Activated CD8-positive, alpha-beta T cell treated with anti-CD3 and anti-CD28 coated beads for 36 hours (primary cell): ENCODE measurements at places on chromosomes 5 and 9. TPM values are rescaled to one million over a fixed set of nuclear protein-coding genes. Genes with fewer than 3 reads are reported as not detected.

DNA sequence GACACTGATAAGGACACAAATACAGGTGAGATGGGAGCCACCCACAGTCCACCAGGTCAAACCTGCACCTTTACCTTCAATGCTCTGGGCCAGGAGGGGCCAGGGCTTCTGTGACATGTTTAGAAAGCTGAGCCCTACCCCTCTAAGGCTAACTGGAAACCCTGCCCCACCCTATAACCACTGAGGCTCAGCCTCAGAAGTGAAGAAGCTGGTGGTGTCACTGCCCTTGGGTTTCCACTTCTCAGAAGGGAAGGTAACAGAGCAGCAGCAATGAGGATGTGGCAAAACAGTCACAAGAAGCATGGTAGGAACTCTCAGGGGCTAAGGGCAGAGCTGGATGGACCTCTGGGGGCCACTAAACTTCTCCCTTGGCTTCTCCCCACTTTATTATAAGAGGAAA, 6.0 kb downstream of the PDGFRB start:
- no peak overlapping the region for H3K4me3 ChIP-seq
- DNase-seq: no peak
- peaks cover 3% of the 10 kb centered on the region for H3K27me3 ChIP-seq
- no peaks in the 10 kb centered on the region for H3K4me1 ChIP-seq
- H3K36me3 ChIP-seq: no peaks in the 10 kb centered on the region
- no peak overlapping the region for H3K27ac ChIP-seq

Gene FCHO2
- total RNA-seq: 0.32 TPM

Gene ARID3C
- 0.32 TPM for total RNA-seq

GRCh38 chr9:98916660-98917059, 27.0 kb upstream of the COL15A1 start:
- no peaks in the 10 kb centered on the region for H3K27me3 ChIP-seq
- DNase-seq: no peak
- H3K36me3 ChIP-seq: no peaks in the 10 kb centered on the region
- no peaks in the 10 kb centered on the region for H3K4me1 ChIP-seq
- H3K4me3 ChIP-seq: no peak overlapping the region

Gene CDKN2B
- total RNA-seq: not detected

DNA sequence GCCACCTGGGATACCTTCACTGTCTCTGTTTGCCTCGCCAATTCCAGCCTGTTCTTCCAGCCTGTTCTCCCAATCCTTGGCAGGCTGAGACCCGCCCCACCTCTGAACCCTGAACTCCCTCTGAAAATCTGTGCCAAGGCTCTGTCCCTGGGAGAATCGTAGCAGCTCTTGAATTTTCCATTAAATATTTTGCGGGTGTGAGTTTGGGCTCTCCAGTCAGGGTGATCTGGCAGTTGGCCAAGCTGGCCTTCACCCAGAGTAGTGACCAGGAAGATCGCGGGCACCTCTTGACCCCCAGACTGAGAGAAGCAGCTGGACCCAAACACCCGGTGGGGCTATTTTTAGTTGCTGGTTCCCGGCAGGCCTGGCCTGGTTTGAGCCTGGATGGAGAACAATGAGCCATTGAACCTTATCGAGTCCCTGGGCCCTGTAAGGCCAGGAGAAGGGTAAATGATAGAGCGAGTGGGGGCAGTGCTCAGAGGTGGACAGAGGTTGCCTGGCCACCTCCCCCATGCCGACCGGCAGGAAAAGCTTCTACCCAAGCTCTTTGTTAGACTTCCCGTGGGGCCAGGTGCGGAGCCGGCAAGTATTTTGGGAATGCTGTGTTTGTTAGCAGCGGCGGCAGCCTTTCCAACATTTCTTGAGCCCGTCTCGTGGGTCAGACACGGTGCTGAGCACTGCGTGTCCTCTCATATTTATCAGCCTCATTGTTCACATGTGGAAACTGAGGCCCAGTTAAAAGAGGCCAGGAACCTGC, 146.2 kb downstream of the RGS3 start:
- DNase-seq: no peak
- H3K4me3 ChIP-seq: no peak overlapping the region
- no peak overlapping the region for H3K27ac ChIP-seq
- no peaks in the 10 kb centered on the region for H3K36me3 ChIP-seq

Gene PITX1
- total RNA-seq: 0.31 TPM

Gene PCDHB4
- total RNA-seq: not detected

DNA sequence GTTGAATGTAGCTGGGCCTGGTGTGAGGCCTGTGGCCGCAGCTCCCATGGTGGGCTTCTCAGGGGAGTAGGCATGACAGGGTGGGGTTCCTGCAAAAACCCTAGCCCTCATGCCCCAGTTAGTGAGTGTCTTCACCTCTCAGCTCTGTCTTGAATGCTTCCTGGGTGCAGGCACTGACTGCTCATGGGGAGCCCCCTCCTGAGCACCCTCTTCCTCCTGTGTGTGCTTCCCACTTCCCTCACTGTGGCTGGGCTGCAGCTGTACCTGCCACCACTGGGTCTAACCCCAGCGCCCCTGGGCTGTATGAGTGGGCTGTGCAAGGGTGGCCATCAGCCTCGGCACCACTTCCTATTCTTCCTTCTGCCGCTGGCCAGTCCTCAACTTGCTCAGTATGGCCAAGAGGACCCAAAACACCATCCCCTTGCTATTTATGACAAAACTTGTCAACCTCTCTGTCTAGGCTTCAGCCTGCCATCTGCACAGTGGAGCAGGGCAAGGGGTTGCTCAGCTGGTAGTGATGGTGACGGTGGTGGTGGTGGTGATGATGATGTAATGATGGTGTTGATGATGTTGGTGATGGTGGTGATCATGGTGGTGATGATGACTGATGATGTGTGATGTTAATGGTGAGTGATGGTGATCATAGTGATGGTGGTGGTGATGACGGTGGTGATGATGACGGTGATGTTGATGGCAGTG, 67.5 kb downstream of the RXRA start:
- peak overlapping the region; percentile 91 for H3K27ac ChIP-seq
- H3K27me3 ChIP-seq: no peaks in the 10 kb centered on the region
- H3K36me3 ChIP-seq: peaks cover 8% of the 10 kb centered on the region
- peak; percentile 50 for DNase-seq
- H3K4me3 ChIP-seq: peak overlapping the region; percentile 77
